ENCODE measurements at places on chromosomes 5 and 9.

DNA sequence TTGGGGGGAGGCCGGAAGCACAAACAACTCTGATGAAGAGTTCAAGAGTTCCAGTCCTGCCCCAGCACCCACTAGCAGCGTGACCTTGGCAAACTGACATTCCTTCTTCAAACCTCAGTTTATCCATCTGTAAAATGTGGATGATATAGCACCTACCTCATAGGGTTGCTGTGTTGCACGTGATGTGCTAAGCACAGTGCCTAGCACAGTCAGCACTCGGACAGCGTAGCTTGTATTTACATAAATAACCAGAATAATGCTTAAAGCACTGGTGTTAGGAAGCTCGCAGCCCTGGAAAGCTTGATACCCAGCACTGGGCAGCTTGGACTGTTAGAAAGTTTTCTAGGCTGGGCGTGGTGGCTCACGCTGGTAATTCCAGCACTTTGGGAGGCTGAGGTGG lies 5.1 kb downstream of the PKN3 start:
- no peak for DNase-seq
- H3K4me1 ChIP-seq: no peaks in the 10 kb centered on the region
- H3K27me3 ChIP-seq: no peaks in the 10 kb centered on the region
- H3K27ac ChIP-seq: no peak overlapping the region
- H3K36me3 ChIP-seq: no peaks in the 10 kb centered on the region
- no peak overlapping the region for H3K4me3 ChIP-seq

- no peaks in the 10 kb centered on the region for H3K36me3 ChIP-seq
- DNase-seq: no peak
These were observed 53.0 kb upstream of the CPEB4 start for GRCh38 chr5:173835131-173835530.

DNA sequence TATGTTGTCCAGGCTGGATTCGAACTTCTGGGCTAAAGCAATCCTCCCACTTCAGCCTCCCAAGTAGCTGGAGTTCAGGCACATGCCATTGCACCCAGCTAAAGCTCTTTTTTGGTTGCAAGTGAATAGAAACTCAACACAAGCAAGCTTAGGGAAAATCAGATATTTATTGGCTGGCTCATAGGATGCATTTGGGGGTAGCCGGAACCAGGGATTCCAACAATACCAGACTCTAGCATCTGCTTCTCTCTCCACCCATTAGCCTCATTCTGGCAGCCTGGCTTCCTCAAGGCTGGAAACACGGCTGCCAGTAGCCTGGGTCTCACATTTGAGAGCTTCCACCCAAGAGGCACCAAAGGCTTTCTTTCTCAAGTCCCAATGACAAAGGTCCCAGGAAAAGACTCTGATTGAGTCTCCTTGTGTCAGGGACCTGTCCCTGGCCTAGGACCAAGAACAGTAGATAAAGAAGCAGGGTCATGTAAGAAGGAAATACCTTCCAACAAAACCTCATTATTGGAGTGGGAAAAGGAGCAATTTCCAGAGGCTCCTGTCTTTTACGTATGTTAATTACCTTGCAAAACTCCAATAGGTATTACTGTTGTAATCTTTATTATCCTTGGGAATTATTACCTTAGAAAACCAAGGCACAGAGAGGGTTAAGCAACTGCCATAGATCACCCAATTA lies 23.0 kb upstream of the B4GALT1 start:
- H3K4me1 ChIP-seq: peaks cover 4% of the 10 kb centered on the region
- H3K4me3 ChIP-seq: no peak overlapping the region
- H3K36me3 ChIP-seq: no peaks in the 10 kb centered on the region
- H3K27me3 ChIP-seq: no peaks in the 10 kb centered on the region
- no peak for DNase-seq

- peaks cover 7% of the 10 kb centered on the region for H3K4me1 ChIP-seq
- no peak overlapping the region for H3K27ac ChIP-seq
- H3K27me3 ChIP-seq: no peaks in the 10 kb centered on the region
- no peaks in the 10 kb centered on the region for H3K36me3 ChIP-seq
- DNase-seq: no peak
- no peak overlapping the region for H3K4me3 ChIP-seq
These were observed 106.6 kb upstream of the PITX1 start for GRCh38 chr5:135140446-135141204.

DNA sequence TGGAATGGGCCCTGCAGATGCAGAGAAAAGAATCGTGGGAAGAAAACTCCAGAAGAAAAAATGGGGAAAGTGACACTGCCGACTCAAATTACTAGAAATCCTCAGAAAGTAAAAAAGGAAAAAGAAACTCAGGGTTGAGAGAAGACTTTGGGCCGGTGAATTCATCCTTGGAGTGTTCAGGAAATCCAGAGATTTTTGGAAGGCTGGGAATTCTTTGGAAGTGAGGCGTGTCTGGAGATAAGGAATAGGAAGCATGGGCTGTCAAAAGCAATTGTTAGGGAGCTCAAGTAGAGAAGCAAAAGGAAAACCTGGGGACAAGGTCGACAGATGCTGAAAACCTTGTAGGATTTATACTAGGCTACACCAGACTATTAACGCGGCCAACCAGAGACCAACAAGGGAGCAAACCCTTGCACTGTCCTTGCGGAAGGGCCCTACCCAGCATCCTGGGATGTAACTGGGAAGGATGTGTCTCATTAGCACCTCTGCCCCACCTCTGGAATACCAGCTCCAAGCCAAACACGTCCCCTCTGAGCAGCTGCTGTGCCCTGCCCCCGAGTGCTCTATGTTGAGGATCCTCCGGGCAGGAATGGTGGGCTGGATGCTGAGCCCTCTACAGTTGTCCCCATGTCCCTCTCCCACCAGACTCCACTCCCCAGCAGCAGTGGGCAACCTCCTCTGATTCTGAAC lies 11.6 kb downstream of the DAB2IP start:
- H3K27ac ChIP-seq: no peak overlapping the region
- DNase-seq: no peak
- no peaks in the 10 kb centered on the region for H3K27me3 ChIP-seq
- H3K36me3 ChIP-seq: no peaks in the 10 kb centered on the region

- no peak for DNase-seq
- H3K4me1 ChIP-seq: no peaks in the 10 kb centered on the region
- H3K27me3 ChIP-seq: no peaks in the 10 kb centered on the region
- H3K27ac ChIP-seq: no peak overlapping the region
These were observed 63.6 kb downstream of the SNX18 start for GRCh38 chr5:54580997-54581811.

- H3K36me3 ChIP-seq: peaks cover 3% of the 10 kb centered on the region
- peak overlapping the region; percentile 66 for H3K4me3 ChIP-seq
These were observed 3.9 kb downstream of the CCDC183 start for GRCh38 chr9:136799854-136800657.

DNA sequence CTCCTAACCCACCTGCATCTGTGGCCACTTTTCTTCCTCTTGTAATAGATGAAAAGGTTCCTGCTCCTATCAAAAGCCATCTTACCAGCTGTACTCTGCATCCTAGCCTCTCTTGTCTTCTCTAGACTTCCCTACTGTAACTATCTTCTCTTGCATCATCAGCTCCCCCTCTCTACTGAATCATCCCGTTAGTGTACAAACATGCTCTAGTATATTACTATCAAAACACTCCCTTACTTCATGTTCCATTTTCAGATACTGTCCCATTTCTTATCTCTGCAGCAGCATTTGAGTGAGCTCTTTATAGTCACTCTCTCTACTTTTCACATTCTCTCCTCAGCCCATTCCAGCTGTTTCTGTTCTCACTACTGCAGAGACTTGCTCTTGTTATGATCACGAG lies 2.8 kb downstream of the SRA1 start:
- peaks cover 7% of the 10 kb centered on the region for H3K4me1 ChIP-seq
- no peak for DNase-seq
- H3K4me3 ChIP-seq: no peak overlapping the region
- H3K36me3 ChIP-seq: peaks cover 35% of the 10 kb centered on the region

- DNase-seq: no peak
- H3K4me3 ChIP-seq: no peak overlapping the region
- no peaks in the 10 kb centered on the region for H3K36me3 ChIP-seq
- no peak overlapping the region for H3K27ac ChIP-seq
- H3K27me3 ChIP-seq: no peaks in the 10 kb centered on the region
- no peaks in the 10 kb centered on the region for H3K4me1 ChIP-seq
These were observed 68.0 kb upstream of the ALDH1A1 start for GRCh38 chr9:73020877-73021276.

GRCh38 chr9:19379697-19380046 lies 364 bp downstream of the RPS6 start:
- peaks cover 46% of the 10 kb centered on the region for H3K36me3 ChIP-seq
- H3K27ac ChIP-seq: peak overlapping the region; percentile 96
- peak; percentile 54 for DNase-seq
- peak overlapping the region; percentile 92 for H3K4me3 ChIP-seq

DNA sequence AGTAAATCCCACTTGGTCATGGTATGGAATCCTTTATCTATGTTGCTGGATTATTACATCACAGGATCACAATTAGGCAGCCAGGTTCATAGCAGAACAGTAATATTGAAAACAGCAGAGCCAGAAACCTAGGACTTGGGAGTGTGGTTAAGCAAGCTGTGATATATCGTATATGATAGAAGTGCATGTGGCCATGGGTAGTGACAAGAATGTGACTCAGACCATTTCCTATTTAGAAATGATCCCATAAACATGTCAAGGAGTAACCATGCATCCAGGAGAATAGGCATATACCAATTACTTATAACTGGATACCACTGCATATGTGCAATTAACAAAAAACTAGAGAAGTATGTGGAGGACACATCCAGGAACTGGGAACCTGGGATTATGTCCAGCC lies 31.2 kb downstream of the AMBP start:
- H3K4me1 ChIP-seq: no peaks in the 10 kb centered on the region
- no peaks in the 10 kb centered on the region for H3K27me3 ChIP-seq

GRCh38 chr5:137487600-137487999 lies 11.5 kb downstream of the SPOCK1 start:
- no peaks in the 10 kb centered on the region for H3K4me1 ChIP-seq
- no peak overlapping the region for H3K4me3 ChIP-seq
- H3K27ac ChIP-seq: no peak overlapping the region
- H3K27me3 ChIP-seq: no peaks in the 10 kb centered on the region
- DNase-seq: no peak

GRCh38 chr5:150583541-150584225 lies 56.8 kb upstream of the SYNPO start:
- H3K27me3 ChIP-seq: no peaks in the 10 kb centered on the region
- no peak overlapping the region for H3K27ac ChIP-seq
- H3K4me1 ChIP-seq: peaks cover 64% of the 10 kb centered on the region
- peak; percentile 45 for DNase-seq
- no peak overlapping the region for H3K4me3 ChIP-seq

GRCh38 chr5:67168069-67168468 lies 28.5 kb downstream of the CD180 start:
- peaks cover 21% of the 10 kb centered on the region for H3K36me3 ChIP-seq
- no peaks in the 10 kb centered on the region for H3K4me1 ChIP-seq
- no peak overlapping the region for H3K27ac ChIP-seq

DNA sequence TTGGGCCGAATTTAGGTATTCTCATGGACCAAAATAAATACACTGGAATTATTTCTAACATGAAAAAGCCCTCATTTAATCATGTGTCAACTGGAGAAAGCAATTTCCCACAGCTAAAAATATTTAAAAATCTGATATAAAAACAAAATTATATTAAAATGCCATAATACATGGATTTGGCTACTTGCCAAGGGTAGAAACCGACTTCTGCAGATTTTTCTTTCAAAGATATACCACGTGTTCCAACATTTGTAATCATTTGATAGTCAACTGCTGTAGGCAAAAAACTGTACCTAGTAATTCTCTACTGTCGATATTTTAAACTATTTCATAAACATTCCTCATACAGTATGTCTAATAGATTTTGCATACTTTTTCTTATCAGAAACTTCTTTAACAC lies 237.6 kb downstream of the FBXL17 start:
- H3K4me1 ChIP-seq: peaks cover 2% of the 10 kb centered on the region
- no peaks in the 10 kb centered on the region for H3K27me3 ChIP-seq
- no peak overlapping the region for H3K27ac ChIP-seq
- H3K4me3 ChIP-seq: no peak overlapping the region
- no peak for DNase-seq
- H3K36me3 ChIP-seq: no peaks in the 10 kb centered on the region

DNA sequence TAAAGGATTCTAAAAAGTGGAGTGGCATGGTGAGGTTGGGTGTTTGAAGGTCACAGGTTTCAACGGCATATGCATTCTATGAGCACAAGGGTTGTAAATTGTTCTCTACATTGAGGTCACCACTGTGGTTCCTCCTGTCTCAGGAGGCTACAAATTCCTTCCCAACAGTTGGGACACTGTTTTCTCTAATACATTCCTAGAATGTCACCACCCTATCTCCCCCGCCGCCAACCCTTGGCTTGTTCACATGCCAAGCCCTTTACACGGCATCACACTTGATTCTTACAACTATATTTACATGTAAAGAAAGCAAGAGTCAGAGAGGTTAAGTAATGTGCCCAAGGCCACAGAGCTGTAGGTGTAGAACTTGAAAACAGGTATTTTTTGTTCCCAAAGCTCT lies 315.1 kb downstream of the RAB3C start:
- no peaks in the 10 kb centered on the region for H3K36me3 ChIP-seq
- H3K4me1 ChIP-seq: no peaks in the 10 kb centered on the region

DNA sequence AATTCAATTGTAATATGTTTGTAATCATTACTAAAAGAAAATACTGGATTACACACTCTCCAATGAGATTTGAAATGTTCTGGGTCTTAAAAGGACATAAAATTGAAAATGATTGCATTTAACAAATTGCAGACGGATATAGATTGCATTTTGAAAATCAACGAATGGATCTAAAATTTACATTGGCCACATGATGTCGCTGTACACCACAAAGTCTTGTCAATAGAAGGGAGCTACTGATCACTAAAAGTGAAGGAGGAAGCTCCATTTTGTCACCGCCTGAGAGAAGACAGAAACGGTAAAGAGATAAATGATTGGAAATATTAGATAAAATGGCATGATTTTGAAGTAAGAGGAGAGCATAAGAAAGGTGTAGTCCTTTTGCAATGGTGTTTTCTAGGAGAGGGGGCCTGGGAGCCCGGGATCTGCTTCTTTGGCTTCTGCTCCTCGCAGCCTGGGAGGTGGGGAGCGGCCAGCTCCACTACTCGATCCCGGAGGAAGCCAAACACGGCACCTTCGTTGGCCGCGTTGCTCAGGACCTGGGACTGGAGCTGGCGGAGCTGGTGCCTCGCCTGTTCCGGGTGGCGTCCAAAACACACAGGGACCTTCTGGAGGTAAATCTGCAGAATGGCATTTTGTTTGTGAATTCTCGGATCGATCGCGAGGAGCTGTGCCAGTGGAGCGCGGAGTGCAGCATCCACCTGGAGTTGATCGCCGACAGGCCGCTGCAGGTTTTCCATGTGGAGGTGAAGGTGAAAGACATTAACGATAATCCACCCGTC lies at the start of gene PCDHA1:
Gene PCDHA1 (plus strand): TSS at position 236 of the 782 bp plus-strand sequence.
- H3K4me1 ChIP-seq: no peaks in the 10 kb centered on the region
- no peaks in the 10 kb centered on the region for H3K27me3 ChIP-seq
- H3K4me3 ChIP-seq: peak within 1 kb of the TSS; percentile 31
- peak; percentile 36 for DNase-seq

All from SK-N-SH (cell line).